Stimulated activated CD8-positive, alpha-beta memory T cell treated with anti-CD3 and anti-CD28 coated beads, Interleukin-4, amount 100 ng/mL, for 24 hours (primary cell): ENCODE measurements at places on chromosomes 4 and X.

GRCh38 chr4:15691346-15692135, 9.9 kb downstream of the FAM200B start:
- DNase-seq: no peak

- no peak for DNase-seq
Observed at GRCh38 chr4:3318561-3319021, 25.8 kb downstream of the RGS12 start.

DNA sequence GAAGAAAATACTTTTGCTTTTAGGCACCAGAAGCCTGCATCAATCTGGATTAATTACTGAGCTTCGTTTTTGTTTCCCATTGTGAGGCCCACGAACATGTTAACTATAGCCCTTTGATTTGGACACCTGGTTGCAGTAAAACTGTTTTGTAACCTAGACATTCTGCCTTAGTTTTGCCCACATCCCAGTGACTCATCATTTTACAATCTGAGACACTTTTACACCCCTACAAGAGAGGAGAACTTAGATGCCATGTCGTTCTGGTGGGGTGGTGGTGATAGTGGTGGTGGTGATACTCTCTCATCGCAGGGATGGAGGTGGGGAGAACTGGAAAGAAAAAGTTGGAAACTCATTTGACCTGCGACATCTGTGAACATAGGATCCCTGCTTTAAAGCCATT, 1257.2 kb downstream of the ADGRL3 start:
- DNase-seq: no peak

GRCh38 chrX:40849906-40850823, 114.8 kb upstream of the MED14 start:
- DNase-seq: no peak

- DNase-seq: no peak
Observed at GRCh38 chr4:126916626-126917140, 716.1 kb upstream of the INTU start.

GRCh38 chr4:72875545-72875944, 194.0 kb downstream of the COX18 start:
- no peak for DNase-seq

DNA sequence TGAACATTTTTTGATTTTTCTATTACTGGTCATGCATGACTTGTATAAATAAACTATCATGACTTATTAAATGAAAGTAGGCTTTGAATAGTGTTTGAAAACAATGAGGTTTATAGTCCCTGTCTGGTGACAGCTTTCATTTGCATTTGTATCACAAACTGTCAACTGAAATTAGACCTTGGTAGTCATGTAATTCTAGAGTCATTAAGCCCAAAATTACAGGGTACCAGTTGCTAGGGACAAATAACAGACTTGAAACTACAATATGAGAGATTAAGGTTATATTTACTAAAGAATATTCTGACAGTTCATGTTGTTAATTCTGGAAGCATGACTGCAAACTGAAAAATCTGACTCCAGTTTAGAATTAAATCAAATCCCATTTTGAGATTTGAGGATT, 9.2 kb upstream of the VAMP7 start:
- DNase-seq: no peak

DNA sequence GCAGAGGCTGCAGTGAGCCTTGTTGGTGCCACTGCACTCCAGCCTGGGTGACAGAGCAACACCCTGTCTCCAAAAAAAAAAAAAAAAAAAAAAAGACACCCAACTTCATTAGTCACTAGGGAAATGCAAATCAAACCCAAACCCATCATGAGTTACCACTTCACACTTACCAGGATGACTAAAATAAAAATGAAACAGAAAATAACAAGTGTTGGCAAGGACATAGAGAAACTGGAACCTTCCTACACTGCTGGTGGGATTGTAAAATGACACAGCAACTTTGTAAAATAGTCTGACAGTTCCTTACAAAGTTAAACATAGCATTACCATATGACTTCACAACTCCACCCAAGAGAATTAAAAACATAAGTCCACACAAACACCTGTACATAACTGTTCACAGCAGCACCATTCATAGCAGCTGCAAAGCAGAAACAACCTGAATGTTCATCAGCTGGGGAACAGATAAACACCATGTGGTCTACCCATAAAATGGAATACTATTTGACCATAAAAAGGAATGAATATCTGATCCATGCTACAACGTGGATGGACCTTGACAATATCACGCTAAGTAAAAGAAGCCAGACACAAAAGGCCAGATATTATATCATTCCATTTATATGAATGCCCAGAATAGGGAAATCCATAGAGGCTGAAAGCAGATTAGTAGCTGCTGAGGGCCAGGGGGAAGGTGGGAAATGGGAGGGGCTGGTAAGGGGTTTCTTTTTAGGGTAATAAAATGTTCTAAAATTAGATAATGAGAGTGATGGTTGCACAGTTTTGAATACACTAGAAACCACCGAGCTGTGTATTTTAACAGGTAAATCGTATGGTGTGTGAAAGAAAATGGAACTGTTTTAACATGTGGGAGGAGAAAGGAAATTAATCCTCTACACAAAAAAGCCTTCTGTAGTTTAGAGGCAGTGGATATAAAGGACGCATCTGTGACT, 18.3 kb downstream of the CD99L2 start:
- no peak for DNase-seq

GRCh38 chr4:124753941-124754581, 41.5 kb upstream of the ANKRD50 start:
- DNase-seq: no peak

- no peak for DNase-seq
Observed at GRCh38 chr4:61294936-61295335, 94.8 kb downstream of the ADGRL3 start.

DNA sequence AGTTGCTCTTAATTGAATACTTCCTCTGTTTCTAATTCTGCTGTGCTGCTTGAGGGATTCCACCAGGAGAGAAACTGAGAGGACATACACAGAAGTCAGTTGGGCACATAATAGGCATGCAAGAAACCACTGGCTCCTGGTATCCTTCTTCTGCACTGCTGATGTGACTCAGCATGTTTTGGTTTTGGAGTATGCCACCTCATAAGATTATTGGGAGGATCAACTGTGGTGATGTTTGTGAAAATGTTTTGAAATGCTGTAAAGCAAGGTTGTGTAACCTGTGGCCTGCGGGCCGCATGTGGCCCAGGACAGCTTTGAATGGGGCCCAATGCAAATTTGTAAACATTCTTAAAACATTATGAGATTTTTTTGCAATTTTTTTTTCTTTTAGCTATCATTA, 119.6 kb downstream of the GATB start:
- no peak for DNase-seq

- no peak for DNase-seq
Observed at GRCh38 chrX:40004921-40005291, 92.9 kb downstream of the BCOR start.

DNA sequence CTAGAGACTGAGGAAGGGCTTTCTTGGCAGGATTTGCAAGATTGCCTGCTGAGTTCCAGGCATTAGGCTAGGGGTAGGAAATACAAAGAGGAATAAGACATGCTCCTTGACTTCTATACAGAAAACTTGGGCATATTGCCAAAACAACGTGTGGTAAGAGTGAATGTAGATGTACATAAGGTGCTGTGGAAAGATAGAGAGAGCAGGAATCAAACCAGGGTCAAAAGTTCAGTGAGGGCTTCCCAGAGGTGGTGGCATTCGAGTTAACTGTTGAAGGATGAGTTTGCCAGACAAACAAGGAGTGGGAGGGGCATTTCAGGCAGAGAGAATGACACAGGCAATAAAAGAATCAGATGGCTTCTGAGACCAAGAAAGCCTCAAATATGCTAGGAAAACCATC, 187.9 kb downstream of the KDR start:
- no peak for DNase-seq
